ENCODE measurements at places on chromosomes 1 and 21.

DNA sequence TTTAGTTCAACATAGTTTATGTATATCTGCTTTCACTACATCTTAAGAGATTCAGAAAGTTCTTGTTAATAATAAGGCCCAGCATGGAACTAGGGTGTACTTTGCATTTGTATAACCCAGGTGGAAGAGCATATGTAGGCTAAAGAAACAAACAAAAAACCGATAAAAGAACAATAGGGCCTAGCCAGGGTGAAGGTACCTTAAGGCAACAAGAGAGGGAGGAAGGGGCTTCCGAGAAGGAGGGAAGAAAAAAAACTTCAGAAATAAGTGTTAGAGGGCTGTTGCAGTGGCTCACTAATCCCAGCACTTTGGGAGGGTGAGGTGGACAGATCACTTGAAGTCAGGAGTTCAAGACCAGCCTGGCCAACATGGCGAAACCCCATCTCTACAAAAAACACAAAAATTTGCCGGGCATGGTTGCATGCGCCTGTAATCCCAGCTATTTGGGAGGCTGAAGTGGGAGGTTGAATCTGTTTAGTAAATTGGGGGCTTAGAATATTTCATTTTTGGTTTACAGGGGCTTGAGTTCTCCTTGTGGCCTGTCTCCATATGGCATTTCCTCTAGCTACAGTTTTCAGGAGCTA is 4.7 kb upstream of the SPATA45 start:
- DNase-seq, result no peak

DNA sequence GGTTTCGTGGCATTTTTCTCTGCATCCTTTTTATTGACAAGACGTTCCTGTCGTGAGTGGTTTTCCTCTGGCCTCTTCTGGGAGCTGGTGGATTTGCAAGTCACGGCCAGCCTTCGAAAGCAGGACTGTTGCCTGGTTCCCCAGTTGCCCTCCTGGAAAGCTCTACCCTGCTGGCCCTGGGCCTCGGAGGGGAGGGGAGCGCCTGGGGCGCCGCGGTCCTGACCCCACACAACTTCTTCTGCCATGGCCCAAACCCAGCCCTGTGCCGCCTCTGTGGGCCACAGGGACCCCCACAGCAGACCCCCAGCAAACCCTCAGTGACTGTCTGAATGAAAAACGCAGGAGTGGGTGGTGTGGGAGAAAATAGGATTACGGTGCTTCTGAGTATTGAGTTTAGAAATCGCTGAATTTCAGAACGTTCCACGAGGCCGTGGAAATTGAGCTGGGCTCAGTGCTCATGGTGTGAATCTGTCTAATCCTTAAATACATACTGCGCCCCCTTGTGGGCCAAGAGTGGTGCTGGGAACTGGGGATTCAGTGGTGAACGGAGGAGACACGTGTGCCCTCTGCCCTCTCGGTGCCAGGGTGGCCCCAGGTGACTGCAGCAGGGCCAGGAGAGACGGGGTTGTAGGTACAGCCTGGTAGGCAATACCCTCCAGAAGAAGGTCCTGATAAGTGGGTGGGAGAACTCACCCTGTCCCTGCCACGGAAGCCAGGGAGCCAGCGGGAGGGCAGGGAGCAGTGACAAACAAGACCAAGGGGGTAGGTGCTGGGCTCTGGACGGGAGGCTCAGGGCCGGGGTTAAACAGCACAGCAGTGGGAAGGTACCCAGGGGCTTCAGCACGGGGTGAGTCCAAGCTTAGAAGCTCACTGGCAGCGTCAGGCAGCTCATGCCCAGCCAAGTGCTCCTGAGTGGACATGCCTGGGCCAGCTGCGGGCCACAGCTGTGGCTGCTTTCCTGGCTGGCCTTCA is 101.2 kb upstream of the COL6A1 start:
- peak; percentile 54 for DNase-seq

- no peak for DNase-seq
Observed at GRCh38 chr21:16211339-16212303, 481.8 kb downstream of the USP25 start.

- no peak for DNase-seq
Observed at GRCh38 chr1:212214325-212214724, 70.9 kb upstream of the PPP2R5A start.

DNA sequence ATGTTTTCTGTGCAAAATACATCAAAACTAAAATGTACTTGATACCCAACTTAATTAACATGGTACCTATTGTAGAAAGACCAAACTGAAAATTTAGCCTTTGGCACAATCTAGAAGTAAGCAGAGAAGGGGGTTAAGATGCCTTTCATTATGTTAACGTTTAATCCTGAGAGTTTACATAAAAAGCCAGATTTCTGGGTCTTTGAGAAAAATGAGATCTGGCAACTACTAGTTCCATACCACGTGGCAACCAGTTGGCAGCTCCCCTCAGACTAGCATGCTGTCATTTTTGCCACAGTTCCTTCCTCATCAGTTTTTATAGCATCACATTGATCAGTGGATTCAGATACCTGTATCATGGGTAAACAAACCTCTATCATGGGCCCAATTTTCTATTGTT is 1.5 kb downstream of the RO60 start:
- no peak for DNase-seq

- no peak for DNase-seq
Observed at GRCh38 chr1:9688599-9688998, 37.1 kb downstream of the PIK3CD start.

DNA sequence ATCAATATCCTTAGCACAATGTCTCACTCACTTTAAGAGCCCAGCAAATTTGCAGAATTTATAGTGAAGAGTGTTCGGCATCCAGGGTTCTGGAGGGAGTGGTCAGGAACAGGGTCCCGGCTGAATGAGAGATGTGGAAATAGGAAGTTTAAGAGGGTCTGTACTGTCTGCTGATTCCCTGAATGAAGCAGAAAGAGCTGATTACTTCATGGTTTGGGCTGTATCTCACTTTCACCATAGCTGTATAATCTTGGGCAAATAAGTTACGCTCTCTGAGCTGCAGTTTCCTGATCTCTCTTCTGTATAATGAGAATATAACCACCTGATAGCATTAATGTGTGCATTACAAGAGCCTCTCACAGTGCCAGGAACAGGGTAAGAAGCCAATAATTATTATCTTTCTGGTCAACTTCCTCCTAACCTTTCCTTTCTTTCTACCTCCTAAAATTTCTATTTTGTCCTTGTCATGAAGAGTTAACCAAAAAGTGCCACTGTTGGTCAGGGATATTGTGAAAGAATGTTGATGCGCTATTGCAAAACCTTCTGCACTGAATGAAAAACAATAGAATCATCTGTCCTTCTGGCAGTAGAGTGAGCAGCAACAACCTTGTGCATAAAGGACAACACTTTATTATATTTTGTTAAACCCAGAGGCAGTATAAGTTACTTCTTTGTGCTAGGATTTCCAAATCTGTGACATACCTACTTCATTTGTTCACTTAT is 14.7 kb upstream of the PTGFR start:
- no peak for DNase-seq

DNA sequence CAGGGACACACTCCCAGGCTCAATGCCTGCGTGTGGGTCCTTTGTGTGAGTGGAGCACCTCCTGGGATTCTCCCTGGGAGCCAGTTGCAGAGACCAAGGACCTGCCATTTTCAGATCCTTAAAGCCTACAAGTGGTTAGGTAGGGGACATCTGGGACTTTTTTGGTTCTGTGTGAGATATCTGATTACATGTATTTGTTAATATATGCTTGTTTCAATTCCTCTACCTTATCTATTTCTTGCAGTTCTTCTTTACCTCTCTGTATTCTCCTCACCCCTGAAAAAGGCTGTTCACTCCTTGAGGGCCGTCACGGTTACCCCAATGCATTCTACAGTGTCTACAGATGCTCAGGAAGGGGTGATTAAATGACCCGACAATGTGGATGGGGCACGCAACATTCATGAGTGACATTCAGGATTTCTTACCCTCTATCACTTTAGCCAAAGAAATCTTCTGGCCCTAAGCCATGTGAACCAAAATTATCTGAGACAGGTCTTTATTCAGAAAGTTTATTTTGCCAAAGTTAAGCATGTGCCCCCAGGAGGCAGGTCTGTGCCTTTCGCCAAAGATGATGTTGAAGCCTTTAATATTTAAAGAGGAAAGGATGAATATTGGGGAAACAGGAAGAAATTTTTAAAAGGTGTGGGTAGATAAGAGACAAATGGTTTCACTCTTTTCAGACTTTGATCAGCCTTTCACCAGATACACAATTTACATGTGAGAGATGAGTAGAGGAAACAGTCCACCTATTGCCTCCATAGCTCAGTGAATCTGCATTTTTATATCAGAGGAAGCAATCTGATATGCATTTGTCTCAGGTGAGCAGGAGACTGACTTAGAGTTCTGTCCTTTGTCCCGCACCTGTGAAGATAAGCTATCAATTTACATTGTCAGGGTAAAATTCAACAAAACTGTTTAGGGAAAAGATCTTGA is 44.6 kb upstream of the MPZL1 start:
- no peak for DNase-seq

DNA sequence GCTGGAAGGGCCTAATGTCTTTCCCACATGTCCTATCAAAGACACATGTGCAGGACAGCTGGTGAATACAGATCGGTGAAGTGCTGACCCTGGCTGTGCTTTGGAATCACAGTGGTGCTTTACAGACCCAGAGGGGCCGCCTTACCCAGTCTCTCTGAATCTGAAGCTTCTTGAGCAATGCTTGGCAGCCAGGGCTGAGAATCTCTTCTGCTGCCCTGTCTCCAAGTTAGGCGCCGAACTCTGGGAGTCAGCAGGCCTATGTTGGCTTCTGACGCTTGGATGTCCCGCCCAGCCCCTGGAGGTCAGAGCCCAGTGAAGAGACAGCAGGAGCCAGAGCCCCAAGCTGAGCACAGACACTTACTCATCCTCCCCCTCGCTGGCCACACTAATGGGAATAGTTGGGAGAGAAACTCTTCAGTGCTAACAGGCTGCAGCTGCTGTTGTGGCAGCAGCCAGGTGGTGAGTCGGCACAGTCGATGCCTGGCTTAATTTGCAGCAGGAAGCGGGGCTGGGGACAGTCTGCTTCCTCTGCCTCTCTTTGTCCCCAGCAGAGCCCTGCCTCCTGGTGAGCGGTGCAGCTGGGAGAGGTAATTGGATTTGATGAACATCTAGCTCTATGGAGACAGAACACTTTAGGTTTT is 68.1 kb downstream of the URB2 start:
- DNase-seq, result no peak

- no peak for DNase-seq
Observed at GRCh38 chr1:6512908-6513280, 21.4 kb upstream of the PLEKHG5 start.

GRCh38 chr1:95176861-95177260 is 57.1 kb upstream of the RWDD3 start:
- no peak for DNase-seq

DNA sequence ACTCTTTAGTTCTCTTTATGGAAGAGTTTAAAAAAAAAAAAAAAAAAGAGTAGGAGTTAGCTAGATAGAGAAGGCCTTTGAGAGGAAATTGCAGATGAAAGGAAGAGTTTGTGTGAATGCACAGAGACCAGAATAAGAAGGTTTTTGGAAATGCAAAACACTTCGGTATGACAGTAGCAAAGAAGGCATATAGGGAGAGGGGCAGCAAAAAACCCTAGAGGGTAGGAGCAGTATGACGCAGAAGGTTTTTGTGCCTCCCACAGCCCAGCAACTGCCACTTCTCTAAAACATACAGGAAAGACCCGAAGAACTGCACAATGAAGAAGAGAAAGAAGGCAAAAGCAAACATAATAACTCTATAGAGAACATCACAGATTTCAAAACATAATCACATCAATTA is 84.3 kb downstream of the WDR64 start:
- no peak for DNase-seq

DNA sequence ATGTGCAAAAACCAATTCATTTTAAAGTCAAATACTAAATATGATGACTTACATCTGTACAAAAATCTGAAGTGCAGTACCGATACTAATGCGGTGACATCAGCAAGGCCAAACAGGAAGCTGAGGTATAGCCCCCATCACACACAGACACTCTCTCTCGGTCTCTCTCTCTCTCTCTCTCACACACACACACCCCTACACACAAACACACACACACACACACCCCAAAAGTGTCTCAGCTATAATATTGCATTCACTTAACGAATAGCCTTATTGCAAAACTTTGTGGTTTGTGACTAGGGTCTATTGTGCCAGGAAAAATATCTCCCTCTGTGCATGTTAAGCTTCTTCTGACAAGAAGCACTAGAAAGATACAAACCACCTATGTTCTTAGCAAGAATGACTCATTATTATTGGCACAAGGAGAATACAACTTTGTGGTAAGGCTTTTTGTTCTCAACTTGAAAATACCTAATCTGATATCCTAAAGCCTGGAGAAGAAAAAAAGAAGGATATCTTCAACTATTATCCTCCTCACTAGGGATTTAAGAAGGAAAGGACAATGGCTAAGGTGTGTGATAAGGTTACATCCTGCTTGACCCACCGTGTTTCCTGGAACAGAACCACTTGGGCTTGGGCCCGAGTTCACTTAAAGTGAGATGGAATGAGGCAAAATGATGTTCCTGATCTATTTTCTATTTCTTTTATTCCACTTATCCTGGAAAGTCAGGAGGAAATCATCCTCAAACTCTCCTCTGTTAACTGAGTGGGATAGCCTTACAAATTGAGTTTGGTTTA is 107.1 kb downstream of the NIBAN1 start:
- DNase-seq, result peak; percentile 29

GRCh38 chr1:172398193-172398592 is 22.3 kb upstream of the C1orf105 start:
- no peak for DNase-seq

- no peak for DNase-seq
Observed at GRCh38 chr1:84907095-84907827, 14.3 kb upstream of the LPAR3 start.

DNA sequence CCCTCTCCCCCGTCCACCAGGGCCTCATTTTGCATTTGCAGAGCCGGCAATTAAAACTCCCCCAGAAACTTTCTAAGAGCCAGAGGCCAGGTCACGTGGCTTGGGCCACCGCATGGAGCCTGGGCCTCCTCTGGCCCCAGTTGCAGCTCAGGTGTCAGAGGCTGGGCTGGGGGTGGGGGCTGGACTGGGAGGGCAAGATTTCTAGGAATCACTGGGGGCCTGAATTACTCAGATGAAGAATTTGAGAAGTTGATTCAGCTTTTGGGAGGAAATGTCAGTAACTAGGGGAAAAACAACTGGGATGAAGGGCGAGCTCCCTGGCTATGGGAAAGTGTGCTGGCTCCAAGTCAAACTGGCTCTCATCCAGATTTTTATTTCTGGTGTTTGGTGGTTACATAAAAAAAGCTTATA is 151.0 kb downstream of the CDC7 start:
- DNase-seq, result no peak

DNA sequence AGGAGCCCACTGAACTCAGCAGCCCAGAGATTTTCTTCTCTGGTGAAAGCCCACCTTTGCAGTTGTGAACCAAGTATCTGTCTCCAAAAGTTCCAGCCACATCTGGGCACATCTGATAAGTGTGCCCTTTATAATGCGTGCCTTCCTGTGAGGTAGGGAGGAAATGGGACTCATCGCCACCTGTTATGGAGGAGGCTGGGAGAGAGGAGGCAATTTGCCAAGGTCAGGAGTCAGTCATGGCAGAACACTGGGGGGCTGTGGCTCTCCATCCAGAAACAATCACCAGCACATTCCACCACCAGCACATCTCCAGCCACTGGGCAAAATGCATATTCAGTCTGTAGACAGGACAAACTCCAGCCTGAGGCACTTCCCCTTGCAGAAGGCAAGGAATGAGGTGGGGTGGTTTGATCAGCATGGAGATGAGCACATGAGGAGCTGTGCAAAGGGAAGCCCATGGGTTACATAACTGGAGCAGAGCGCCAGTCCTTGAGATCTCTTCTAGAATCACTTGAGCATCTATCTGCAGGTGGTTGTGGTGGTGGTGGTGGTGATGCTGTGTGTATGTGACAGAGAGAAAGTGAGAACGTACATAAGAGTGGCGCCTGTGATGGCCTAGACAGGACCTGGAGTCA is 15.0 kb upstream of the LEMD1 start:
- DNase-seq, result no peak
